Hippocampal formation (tissue), 2 donors: ENCODE measurements at places on chromosomes 6 and 20.

DNA sequence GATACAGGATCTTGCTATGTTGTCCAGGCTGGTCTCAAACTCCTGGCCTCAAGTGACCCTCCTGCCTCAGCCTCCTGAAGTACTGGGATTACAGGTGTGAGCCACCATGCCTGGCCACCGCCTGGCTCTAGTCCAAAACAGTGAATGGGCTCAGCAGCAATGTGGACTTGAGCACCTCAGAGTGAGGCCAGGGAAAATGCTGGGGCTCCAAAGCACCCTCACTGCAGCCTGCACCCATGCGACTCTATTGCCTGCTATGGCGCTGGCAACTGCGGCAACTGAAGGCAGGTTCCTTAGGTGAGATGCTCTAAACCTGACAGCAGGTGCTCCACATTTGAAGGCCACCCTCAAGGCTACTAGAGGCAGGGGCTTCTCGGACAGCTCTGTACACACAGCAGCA is 26.5 kb downstream of the MAP1LC3A start:
- no peak for DNase-seq

- DNase-seq: no peak
These were observed 15.8 kb upstream of the PLCB4 start for GRCh38 chr20:9053108-9053507.

GRCh38 chr20:18851629-18852028 is 38.0 kb downstream of the SCP2D1 start:
- no peak for DNase-seq

GRCh38 chr6:10995114-10995707 is 48.9 kb downstream of the ELOVL2 start:
- DNase-seq: no peak

DNA sequence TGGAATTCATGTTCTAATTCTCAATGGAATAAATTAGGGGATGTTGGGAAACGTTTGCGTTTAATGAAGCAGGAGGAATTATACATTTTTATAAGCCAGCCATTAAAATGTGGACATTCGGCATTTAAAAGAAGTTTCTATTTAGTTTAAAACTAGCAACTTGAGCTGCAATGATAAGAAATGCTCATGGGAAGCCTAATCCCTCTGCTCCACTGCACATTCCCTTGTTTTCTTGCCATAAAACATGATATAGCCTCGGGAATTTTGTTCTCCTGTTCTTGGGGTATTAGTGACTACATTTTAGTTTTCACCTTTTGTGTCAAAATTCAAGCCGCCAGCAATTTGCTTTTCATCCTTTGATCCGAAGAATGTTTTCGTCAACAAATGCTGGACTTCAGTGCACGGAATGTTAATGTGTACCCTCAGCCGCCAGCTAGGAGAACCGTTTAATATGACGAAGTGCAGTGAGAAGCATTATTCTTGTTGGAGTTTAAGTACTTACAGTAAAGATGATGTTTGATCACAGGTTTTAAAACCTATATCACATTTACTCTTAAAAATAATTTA is 137.9 kb downstream of the HIVEP1 start:
- DNase-seq: peak; percentile 33

DNA sequence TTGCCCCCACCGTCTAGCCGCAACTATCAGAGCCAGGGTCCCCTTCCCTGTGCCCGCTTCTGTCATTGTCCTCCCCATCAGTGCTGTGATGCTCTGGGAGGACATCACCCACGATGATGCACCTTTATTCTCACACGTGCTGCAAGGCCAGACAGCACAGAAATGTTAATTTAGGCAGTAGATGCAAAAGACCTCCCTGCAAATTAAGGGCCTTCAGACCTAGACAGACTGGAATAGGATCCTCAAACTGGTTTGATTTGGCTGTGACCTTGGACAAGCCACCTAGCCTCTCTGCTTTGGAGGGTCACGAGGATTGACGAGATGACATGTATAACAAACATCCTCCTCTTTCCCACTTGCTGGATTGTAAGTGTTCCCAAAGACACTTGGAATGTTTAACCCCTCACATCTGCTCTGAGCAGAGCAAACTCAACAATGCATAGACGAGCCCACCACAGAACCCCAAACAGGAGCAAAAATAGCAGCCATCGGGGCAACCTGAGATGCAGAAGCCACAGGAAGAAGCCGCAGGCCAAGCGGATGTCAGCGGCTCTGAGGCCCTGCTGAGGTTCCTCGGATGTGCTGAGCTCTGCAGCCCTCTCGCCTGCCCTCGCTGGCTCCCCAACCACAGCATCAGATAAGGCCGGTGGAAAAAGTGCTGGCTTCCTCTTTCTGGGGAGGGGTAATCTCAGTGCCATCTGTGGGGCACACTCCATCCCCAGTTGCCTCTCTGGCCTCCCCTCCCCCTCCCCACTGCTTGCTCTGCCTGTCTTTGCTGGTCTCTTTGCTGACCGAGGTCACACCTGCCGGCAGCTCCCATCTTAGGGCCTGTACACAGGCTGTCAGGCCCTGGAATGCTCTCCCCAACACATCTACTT is 35.3 kb downstream of the TOX2 start:
- no peak for DNase-seq

- DNase-seq: no peak
These were observed 190.7 kb upstream of the FBXL4 start for GRCh38 chr6:99138445-99138844.

DNA sequence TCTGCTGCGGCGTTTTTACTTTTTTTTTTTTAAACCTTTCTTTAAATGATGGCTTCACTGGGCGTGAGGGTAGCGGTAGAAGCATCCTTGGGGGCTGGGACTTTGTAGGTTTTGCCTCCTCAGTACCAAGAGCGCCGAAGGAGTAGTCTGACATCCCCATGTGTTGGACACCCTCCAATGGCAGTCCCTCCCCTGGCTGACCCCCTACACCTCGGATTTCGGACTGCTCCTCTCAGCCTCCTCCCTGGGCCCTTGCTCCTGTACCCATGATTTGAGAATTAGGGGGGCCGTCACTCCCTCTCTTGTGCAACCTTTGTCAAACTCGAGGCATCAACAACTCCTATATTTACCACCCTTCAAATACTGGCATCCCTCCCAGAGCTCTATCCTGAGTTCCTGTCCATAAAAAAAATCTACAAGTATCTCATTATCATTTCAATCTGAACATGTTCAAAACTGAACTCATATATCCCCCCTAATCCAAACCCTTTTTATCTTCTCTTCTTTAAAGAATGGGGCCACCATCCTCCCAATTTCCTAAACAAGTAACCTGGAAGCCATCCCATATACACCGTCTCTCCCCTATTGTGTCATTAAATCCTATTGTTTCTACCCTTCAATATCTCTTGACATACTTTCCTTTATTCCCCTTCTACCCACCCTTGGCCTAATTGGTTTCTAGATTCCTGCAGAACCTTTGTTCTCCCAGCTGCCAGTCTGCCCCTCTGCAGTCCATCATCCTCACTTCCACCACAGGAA is 1.2 kb upstream of the ARFGEF3 start:
- no peak for DNase-seq

DNA sequence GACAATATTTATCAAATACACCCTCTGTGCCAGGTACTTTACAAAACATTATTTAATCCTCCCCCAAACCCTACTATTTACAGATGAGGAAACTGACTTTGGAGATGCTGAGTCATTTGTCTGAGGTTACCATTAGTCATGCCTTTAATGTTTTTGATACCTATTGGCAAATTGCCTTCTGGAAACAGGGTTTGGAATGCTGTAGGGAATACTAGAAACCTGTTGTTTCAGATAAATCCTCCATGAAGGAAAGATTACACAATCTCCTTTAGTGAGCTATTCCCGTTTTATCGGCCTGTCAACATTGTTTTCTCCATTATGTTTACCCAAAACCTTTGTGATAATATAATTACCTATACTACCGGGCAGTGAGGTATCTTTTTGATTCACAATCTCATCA is 93.6 kb upstream of the ADGRF1 start:
- DNase-seq: no peak

- DNase-seq: no peak
These were observed 91.6 kb upstream of the RIPOR2 start for GRCh38 chr6:25027221-25027916.

DNA sequence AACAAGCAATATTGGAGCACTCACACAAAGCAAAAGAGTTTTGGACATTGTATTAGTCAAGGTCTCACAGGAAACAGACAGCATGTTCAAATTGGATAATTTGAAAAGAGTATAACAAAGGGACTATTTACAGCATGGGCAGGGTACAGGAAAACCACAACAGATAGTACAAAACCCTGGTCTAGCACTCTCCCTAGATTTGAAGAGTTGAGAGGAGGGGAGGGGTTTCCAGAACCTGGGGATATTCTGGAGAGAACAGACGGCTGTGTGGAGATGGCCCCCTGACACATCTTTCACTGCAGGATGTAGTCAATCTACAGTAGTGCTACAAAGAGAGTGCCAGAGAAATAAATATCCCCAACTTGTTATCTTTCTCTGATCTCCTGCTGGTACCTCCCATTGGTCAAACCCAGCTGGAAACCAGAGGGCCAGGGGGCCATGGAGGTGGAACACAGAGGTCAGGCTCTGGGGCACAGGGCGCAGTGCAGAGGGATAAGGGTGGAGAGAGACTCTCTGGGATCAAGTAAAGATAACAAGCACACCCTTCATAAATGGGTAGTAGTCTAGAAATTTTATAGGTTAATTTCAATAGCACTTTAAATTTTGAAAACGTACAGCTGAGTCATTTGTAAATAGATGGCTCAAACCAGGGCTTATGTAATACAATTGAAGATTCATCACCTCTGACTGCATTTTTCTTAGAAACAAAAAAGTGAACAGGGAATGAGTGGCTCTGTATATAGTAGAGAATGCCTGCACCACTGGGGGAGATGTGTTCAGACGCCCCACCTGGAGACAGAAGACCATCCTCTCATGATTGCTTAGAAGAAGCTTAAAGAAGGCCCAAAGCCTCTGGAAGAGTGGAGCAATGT is 25.7 kb downstream of the RCAN2 start:
- DNase-seq: no peak

- DNase-seq: no peak
These were observed 116.8 kb downstream of the FIG4 start for GRCh38 chr6:109807881-109808280.

- no peak for DNase-seq
These were observed 148.4 kb downstream of the HIVEP2 start for GRCh38 chr6:142796571-142796970.

DNA sequence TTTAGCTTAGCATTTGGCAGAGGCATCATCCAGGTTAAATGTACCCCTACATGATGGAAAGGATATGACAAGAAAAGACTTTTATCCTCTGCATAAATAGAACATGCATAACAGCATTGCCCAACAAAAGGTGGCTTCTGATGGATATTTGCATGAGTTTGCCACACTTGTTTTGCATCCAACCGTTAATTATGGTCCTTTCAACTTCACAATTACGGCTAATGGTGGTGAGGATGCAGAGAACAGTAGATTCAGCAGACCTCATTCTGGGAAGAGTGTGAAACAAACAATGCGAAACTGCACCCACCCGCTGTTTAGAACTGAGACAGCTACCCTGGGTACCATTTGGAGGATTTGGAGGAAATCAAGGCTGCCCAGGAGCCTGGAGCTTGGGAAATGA is 690.9 kb upstream of the CHD6 start:
- DNase-seq: no peak

DNA sequence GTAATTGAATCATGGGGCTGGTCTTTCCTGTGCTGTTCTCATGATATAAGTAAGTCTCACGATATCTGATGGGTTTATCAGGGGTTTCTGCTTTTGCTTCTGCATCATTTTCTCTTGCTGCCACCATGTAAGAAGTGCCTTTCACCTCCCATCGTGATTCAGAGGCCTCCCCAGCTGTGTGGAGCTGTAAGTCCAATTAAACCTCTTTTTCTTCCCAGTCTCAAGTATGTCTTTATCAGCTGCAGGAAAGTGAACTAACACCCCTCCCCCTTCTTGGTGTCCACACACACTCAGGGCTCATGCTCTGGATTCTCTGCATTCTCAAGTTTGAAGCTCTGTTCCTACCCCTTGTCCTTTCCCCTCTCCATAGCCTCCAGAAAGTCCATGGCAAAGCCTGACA is 107.1 kb downstream of the THBS2 start:
- no peak for DNase-seq

DNA sequence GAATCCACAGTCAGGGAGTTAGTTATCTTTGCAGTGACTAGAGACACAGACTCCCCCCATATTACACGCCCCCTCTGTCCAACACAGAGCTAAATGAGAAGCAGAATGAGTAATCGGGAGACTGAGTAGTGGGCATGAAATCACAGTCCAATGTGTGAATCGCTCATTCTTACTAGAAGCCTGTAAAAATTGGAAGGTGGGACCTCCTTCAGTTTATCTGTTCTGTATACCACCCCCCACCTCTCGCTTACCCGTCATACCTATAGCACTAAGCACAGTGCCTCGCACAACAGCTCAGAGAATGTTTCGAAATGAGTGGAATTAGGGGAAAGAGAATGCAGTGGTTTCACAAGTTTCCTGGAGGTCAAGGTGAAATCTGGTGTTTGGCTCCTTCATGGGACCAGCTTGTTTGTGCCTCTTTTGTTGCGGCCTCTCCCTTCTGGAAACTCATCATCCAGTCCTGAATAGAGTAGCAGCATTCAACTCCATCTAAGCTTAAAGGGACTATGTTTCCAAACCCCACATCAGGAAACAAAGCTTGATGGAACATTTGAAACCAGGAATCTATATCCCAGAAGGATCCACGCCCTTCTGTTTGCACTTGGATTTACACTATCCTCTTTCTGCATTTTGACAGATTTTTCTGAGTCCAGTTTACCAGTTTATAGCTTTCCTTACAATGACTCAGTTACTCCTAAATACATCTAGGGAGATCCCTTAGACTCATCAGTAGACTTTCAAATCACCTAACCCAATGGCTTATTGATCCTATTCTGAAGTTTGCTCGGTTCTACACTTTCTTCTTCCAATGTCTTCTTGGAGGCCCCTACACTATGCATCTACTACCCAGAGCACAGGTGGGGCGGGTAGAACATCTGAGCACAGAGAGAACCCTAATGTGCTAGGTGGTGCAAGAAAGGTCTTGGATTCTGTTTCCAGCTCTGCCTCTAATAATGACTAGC is 59.2 kb upstream of the PIM1 start:
- no peak for DNase-seq

DNA sequence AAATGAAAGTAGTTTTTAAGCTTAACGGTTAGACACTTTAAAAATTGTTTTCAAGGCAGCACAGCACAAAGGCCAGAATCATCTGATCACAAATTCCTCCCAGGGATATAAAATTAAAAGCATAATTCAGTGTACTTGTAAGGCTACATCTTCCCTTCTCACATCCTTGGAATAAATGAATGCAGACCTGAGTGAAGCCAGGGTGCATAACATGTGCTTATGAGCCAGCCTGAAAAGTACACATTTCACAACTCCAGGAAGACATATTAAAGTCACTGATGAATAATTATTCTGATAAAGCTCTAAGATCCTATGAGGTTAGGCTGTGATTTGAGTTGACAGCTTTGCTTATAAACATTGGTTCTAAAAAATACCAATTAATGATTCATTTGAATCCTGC is 163.6 kb downstream of the BTBD9 start:
- DNase-seq: no peak

- peak; percentile 28 for DNase-seq
These were observed 38.4 kb upstream of the SPTLC3 start for GRCh38 chr20:12970372-12970821.

- DNase-seq: no peak
These were observed 1.5 kb downstream of the SALL4 start for GRCh38 chr20:51800872-51801121.

- no peak for DNase-seq
These were observed 17.9 kb upstream of the SNHG17 start for GRCh38 chr20:38452880-38453624.
